ENCODE measurements at places on chromosomes 2 and 18.

DNA sequence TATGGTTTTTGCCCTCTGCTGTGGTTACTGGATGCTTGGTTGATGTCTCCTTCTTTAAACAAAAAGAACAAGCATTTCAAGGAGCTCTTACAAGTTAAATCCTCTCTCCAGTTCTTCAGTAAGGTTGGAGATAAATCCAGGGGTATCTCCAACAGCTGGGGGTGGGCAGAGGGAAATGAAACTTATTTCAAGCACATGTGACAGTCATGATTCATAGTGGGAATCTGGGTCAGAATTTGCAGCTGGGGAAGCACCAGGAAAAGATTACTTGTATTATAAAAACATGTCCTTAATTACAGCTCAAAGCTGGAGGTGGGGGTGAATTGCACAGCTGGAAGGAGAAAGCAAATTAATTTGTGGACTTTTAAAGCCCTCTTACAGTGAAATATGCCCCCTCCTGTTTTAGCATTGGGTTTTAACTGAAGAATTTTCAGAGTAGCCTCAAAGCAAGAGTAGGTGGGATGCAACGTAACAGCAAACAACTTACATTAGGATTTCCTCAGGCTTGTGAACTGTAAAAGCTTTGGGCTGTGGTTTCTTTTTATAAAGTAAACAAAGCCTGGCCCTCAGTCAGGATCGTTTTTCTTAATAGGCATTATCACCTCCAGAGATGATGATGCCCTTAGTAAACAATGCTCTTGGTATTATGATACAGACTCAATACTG lies 596.4 kb downstream of the NYAP2 start:
- no peak for DNase-seq

DNA sequence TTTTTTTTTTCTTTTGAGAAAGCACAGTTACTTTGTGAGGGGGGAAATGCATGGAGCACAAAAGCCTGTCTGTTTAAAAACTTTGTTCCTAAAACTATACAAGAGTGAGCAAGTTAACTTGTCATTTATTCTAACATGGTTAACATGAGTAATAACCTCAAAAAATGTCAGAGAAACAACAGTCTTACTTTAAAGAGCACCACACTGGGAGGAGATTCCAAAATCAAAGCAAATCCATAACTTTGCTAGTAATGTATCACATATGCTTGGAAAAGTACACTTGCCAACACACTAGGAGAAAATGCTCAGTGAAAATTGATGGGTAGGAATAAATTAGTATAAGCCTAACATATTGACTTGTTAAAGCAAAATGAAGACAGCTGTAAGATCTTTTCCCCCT lies 157.1 kb downstream of the PRPF40A start:
- DNase-seq: no peak

DNA sequence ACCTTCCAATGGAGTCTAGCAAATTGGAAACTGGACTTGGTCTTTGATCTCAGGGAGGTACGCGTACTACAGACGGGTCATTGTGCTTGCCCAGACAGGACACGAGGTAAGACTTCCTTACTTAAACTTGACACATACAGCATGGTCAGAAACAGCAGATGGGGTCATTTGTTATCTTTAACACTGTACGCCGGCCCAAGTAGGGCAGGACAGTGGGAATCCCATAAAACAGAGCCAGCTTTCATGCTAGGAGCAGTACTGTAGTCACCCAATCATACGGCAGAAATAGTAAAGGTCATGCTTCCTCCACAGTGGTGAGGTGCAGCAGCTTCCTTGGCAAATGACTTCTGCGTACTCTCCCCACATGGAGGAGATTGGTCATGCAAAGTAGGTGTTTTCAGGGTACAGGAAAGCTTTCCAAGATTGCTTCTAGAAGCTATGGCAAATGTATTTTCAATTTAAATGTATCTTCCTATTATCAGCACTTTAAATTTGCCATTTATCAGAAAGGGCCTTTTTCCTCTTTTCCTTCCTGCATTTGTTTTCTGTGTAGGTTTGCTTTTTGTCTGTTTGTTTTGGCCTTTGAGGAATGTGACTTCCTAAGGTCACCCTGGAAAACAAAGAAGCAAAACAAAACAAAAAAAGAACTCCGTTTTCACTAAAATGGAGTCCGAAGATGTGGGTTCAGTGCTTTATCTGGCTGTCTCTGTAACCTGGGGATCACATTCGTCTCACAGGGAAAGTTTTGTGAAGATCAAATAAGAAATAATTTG lies 74.0 kb upstream of the DSG1 start:
- no peak for DNase-seq

DNA sequence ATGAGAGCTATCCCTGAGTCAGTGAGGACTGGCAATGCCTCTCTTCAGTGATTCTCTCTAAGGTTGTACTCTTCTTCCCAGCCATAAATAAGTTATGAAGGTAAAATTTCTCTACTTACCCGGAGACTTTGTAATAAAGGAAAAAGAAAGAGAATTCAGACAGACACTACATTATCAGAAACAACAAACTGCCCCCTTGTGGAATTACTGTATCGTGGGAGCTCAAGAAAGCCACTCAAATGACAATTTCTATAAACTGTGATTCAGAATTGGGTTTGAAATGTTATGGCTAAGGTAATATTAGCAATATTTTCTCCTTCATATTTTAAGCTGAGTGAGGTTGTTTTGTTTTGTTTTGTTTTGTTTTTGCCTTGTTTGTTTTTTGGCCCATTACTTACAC lies 155.8 kb upstream of the TANK start:
- DNase-seq: no peak

DNA sequence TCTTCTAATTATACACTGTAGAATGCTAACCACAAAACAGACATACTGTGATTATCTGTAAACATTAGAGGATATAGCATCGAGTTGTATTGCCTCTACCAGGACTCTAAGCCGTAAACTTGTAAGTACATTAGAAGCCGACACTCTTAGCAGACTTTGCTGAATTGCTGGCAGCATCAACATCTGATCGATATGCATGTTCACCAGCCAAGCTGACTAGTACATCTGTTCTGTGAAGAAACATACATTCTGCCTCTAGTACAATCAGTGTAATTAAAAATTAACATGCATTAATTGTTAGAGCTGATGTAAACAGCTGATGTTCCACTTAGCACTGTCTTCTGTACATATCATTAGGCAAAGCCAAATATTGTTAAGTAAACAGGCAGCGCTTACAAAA lies 502.2 kb downstream of the NR4A2 start:
- no peak for DNase-seq

DNA sequence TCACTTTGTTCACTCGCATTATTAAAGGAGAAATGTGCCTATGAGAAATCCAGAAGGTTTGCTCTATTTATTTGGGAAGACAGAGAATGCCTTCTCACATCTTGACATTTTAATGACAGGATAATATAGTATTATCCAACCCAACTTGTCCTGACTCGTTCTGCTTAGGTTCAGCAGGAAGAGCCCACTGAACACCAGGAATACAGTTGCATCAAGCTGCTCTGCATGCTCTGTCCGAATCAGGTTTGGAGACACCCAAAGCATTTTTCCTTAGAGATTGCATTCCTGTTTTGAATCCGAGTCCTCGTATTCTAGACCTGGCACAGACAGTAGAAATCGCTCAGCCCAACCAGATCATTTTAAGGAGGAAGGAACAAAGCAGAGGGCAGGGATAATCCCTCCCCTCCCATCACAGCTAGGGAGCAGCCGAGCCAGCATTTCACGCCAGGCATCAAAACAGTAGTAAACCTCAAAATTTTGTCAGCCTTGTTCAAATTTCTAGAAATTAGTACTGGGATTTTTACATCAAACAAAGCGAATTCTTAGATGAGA lies 837.4 kb upstream of the ID2 start:
- no peak for DNase-seq

- no peak for DNase-seq
Measured at GRCh38 chr2:206438196-206438724, 5.1 kb upstream of the ADAM23 start.

GRCh38 chr18:3525870-3526420 lies 76.0 kb downstream of the TGIF1 start:
- DNase-seq: peak; percentile 2

- DNase-seq: no peak
Measured at GRCh38 chr2:15919716-15920434, 20.5 kb upstream of the MYCN start.

GRCh38 chr18:51848702-51849101 lies 491.3 kb upstream of the DCC start:
- no peak for DNase-seq

DNA sequence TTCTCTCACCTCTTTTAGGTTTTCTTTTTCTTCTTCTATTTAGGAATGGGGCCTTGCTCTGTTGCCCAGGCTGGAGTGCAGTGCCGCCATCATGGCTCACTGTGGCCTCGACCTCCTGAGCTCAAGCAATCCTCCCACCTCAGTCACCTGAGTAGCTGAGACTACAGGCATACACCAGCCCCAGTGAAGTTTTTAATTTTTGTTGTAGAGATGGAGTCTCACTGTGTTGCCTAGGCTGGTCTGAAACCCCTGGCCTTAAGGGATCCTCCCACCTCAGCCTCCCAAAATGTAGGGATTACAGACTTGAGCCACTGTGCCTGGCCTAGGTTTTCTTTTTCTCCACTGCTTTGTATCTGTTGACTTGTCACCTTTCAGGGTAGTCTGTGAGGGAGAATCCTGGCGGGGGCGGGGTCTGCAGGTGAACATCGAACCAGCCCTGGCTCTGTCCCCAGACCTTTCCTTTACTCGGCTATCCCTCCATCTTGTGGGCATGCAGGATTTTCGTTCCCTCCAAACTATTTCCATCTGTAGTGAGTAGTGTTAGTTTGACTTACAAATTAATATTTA lies 21.7 kb downstream of the NCK2 start:
- no peak for DNase-seq

GRCh38 chr2:209519271-209519670 lies 95.4 kb downstream of the MAP2 start:
- DNase-seq: no peak

- no peak for DNase-seq
Measured at GRCh38 chr2:31271851-31272267, 37.9 kb downstream of the EHD3 start.

DNA sequence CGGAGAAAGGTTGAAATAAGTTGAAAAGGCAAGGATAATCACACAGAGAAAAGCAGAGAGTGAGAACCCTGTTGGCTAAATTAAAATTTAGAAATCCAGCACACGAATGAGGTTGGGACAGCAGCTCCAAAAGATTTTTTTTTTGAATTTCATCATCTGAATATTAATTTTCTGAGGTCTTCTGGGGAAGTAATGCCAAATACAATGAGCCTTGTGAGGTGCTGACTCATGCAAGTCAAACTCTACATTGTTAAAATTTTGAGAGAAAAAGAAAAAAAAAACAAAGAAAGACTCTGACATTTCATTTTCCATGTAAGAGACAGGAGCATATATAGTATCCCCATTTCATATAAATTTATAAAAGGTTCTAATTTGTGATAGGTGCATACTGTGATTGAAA lies 614.2 kb upstream of the CDH2 start:
- no peak for DNase-seq

DNA sequence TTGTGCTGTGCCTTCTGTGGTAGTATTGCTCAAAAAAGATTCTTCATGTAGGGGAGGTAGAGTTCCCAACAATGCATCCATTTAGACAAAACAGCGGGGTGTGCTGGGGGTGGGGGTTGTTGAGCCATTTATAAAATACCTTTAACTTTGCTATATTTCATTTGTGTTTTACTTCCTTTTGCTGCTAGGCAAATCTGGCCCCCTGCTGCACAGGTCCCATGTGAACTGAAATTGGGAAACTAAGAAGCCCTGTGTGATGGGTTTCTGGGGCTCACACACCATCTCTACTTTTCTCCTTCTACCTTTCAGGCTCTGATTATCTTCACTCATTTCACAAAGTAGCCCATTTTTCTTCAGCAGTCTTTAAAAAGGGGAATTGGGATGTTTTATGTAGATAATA lies 52.7 kb upstream of the ITGA4 start:
- DNase-seq: no peak

GRCh38 chr2:37865640-37866039 lies 59.4 kb upstream of the RMDN2 start:
- no peak for DNase-seq

- DNase-seq: no peak
Measured at GRCh38 chr18:52337276-52337675, 2.7 kb upstream of the DCC start.

DNA sequence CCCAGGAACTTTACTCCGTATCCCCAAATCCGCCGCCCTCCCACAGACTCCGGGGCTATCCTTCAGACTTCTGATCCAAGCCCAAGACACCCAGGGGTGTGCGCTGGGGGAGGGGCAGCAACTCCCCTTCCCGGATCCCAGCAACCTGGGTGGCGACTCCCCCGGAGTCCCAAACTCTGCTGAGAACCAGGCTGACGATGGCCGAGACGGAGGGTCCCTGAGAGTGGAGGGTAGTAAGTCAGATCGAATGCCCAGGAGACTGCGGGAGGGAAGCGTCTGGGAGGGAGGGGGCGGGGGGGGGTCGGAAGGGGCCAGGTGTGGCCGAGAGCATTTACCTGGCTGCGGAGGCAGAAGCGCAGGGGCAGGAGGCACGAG lies 7.0 kb upstream of the TNS1 start:
- DNase-seq: no peak

DNA sequence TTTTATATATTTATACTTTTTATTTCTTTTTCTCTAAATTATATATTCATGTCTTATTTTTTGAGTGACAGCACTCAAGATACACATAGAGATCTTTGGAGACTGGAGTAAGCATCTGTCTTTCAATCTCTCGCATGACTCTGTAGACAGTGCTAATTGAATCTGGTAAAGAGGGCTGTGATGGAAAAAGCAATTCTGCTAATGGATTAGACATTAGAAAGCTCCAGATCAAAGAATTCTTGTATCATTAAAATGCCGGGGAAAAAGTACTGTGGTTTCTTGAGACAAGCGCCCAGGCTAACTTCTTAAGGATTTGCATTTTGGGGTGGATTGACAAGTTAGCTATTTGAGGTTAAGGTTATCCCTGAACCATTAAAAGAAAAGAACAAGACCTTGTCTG lies 383.1 kb upstream of the TNP1 start:
- no peak for DNase-seq

DNA sequence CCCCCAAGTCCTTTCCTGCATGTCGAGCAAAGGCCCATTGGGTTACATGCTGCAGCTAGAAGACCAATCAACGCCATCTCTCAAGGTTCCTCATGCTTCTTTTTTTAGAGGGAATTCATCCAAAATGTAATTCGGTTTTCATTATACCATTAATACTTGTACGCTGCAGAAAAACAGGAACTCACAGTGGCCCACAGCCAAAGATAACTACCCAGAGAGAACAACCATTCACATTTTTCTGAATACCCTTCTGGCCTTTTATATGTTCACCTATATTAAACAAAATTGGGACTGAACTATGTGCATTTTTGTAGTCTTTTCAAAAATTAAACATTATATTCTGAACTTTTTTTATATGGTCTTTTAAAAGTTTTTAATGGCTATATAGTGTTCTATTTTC lies 25.8 kb downstream of the FARP2 start:
- no peak for DNase-seq

- DNase-seq: no peak
Measured at GRCh38 chr2:84914334-84914733, 8.9 kb downstream of the TMSB10 start.

GRCh38 chr2:199738727-199739412 lies 112.1 kb downstream of the FTCDNL1 start:
- DNase-seq: no peak
